ENCODE measurements at places on chromosomes 11 and 22.
A peak's percentile ranks its signal among the peaks of the same experiment; 100 is the strongest.

GRCh38 chr11:1837171-1838076 lies 1.4 kb upstream of the TNNI2 start:
- DNase-seq, result no peak

DNA sequence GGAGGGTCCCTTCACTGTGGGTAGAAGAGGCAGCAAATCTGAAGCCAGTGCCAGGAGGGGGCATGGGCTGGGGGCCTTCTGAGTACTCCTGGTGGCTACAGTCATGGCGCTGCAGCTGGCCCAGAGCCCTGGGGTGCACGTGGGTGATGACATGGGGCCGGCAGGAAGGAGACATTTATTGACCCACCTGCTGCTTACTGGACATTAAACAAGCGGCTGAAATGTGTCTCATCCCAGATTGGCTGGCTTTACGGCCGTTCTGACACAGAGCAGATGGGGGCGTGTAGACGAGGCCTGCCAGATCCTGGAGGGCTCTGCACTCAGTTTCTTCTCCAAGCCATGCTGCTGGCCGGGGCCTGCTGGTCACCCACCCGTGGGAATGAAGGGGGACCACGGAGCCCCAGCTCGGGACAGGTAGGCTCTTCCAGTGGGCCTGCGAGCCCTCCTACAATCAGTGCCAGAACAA lies 906.9 kb downstream of the BRD1 start:
- DNase-seq, result no peak

GRCh38 chr22:39109361-39109760 lies 12.3 kb downstream of the APOBEC3H start:
- no peak for DNase-seq

- no peak for DNase-seq
Measured at GRCh38 chr11:64655941-64656601, 65.1 kb downstream of the SLC22A12 start.

DNA sequence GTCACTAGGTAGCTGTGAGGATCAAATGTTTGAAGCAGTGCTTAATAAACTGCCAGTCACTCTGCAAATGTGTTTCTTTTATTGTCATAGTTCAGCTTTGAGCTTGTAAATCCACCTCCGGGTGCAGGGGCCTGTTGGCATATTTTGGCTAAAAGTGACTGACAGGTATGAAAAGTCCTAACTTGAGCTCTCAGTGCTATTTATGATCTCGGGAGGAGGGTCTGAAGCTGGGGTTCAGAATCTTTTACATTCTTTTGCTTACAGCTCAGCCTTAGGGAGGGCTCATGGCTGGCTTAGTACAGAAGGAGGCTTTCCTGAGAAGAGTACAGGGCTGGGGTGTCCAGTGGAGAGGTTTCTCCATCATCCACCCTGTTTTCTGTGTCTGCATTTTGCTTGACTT lies 1.5 kb downstream of the ASPHD2 start:
- DNase-seq, result no peak

DNA sequence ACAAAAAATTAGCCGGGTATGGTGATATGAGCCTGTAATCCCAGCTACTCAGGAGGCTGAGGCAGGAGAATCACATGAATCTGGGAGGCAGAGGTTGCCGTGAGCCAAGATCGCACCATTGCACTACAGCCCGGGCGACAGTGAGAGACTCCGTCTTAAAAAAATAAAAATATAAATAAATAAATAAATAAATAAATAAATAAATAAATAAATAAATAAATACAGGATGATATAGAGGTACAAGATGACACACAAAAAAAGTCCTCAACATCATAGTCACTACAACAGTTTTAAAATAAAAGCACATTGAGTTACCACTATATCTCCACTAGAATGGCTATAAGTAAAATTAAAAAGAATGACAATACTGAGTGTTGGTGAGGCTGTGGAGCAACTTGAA lies 97.8 kb downstream of the ALX4 start:
- no peak for DNase-seq

- DNase-seq, result no peak
Measured at GRCh38 chr22:17777005-17777716, 2.9 kb upstream of the BID start.

GRCh38 chr11:64833509-64833908 lies 10.9 kb downstream of the CDC42BPG start:
- DNase-seq, result no peak

- no peak for DNase-seq
Measured at GRCh38 chr11:15186146-15186545, 71.4 kb downstream of the INSC start.

DNA sequence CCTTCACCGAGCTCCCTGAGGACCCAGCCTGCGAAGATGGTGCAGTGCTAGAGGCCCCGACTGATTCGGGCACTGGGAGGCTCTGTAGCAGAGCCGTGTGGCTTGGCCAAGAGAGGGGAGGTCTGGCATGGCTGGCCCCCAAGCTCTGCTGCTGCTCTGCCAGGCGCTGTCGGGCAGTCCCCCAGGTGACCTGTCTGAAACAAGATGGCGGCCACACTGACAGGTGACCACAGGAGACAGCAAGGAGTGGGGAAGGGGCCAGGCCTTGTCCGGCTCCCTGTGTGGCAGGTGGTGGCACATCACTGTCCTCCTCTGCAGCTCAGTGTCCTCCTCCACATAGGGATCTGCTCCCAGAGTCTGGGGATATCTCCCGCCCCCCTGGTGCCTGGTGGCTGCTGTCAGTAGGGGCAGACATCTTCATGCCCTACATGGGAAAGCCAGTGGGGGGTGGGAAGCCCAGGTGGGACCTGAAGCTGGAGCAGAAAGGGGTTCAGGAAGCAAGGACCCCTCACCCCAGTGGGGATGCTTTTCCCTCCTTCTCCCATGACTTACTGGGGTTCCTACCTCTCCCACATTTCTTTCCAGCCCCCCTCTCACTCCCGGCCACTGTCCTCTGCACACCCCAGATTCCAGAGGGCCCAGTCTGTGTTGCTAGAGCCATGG lies 40.1 kb upstream of the WNT11 start:
- DNase-seq, result no peak

- DNase-seq, result no peak
Measured at GRCh38 chr11:130314184-130314749, 450 bp downstream of the ZBTB44 start.

- no peak for DNase-seq
Measured at GRCh38 chr22:30953206-30953605, 15.4 kb downstream of the MORC2 start.

DNA sequence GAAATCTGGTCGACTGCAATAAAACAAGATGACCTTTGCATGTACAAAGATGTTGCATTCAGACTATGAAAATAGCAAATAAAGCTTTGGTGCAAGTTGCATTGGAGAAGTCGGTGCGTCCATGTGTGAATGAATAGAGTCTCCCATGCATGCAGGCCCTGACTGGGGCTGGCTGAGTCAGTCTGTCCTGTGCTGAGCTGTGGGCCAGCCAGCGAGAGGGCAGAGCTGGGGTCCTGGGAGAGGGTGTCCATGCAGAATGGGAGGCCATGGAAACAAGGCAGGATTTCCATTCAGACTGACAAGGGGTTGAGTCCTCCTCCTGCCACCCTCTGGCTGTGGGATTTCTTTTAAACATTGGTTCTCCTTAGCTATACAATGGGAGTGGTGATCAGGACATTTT lies 2.3 kb upstream of the CRYBB3 start:
- DNase-seq, result no peak

GRCh38 chr22:22704156-22704946 lies 59.9 kb downstream of the GGTLC2 start:
- DNase-seq, result no peak

DNA sequence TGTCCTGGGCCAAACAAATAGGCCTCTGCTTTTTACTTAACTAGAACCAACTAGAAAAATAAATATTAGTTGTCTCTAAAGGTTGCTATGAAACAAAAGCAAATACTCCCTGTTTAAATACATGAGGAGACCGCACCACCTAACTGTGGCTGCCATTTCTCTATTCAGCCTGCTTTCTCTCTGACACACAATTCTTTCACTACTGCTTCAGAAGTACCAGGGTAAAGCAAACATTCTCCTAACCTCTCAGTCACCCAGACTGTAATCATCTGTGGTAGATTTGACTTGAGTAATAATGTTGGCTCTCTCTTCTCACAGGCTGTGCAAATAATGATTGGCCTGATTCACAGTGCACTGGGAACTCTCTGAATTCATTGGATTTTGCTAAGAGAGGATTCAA lies 41.0 kb upstream of the MS4A8 start:
- no peak for DNase-seq

GRCh38 chr11:35954205-35954604 lies 10.3 kb downstream of the LDLRAD3 start:
- DNase-seq, result no peak

DNA sequence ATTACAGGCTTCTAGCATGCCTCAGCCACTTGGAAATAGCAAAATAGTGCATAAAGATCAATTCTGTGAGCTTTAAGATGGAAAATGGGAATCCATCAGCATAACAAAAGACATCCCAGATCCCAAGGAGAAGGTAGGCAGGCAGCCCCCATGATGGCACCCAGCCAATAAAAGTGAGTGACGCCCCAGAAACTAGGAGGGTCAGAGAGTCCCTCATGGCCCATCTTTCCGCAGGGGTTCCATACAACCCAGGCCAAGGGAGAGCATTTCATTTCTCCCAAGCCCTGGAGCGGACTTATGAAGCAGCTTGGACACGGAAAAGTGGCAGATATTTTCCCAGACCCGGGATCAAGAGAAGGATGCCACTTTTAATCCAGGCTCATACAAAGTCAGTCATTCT lies 93.3 kb downstream of the ZC3H12C start:
- DNase-seq, result no peak

GRCh38 chr11:91792779-91793262 lies 431.8 kb upstream of the FAT3 start:
- DNase-seq, result no peak

- DNase-seq, result peak; percentile 75
Measured at GRCh38 chr11:69280994-69281393, 13.0 kb upstream of the MYEOV start.

DNA sequence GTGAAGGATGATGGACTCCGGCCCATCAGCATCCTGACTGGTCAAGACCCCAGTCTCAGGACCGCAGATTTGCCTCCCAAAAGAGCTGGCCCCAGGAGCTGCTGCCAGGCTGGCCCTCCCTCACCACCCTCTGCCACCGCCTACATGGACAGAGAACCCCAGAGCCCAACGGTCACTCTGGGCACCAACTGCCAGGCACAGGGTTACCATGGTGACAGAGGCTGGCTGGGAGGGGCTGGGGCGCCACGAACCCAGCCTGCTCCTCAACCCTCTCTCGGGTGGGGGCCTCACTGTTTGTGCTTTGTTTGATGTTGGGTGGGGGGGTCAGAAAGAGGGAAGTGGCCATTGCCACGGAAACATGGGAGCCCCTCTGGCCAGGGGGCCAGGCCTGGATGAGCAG lies 55.8 kb downstream of the ELFN2 start:
- no peak for DNase-seq

GRCh38 chr11:1927848-1928469 lies 8.5 kb downstream of the TNNT3 start:
- DNase-seq, result no peak

DNA sequence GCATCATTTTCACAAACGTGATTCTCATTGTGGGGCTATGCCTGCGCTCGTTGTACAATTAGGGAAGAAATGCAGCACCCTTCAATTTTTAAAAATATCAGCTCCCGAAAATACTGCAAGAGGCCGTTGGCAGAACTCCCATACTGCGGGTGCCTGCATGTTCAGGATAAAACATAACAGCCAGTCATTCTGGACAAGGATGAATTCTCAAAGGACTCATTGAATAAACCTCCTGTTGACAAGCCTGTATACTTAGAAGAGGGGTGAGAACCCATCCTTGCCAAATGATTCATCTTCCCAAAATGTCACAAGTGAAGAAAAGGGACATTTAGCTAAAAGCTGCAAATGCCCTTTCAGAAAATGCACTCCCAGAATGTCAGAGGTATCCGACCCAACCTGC lies 141.9 kb downstream of the CSNK2A3 start:
- no peak for DNase-seq

DNA sequence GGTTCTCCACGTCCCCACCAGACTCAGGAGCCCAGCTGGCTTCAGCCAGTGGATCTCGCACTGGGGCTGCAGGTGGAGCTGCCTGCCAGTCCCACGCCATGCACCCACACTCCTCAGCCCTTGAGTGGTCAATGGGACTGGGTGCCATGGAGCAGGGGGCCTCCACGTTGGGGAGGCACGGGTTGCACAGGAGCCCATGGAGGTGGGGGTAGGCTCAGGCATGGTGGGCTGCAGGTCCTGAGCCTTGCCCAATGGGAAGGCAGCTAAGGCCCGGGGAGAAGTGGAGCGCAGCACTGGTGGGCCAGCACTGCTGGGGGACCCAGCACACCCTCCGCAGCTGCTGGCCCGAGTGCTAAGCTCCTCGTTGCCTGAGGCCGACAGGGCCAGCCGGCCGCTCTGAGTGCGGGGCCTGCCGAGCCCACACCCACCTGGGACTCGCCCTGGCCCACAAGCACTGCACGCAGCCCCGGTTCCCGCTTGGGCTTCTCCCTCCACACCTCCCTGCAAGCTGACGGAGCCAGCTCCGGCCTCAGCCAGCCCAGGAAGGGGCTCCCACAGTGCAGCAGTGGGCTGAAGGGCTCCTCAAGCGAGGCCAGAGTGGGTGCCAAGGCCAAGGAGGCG lies 258.5 kb upstream of the PDGFD start:
- no peak for DNase-seq

DNA sequence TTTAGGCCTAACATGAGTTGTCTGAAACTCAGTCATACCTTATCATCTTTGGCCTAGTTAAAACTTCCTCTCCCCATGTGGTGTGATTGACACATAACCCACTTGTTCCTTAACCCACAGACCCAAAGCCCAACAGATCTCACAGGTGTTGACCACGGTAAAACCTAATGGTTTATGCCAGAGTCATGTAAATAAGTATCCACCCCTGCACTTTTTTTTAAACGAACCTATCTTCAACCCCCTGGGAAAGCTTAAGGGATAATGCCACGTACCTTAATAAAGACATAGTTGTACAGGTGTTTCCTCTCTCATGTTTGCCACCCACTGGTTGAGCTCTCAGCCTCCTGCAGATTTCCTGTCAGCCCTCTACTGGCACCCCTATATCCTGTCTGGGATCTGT lies 709.3 kb upstream of the CCDC179 start:
- DNase-seq, result no peak

DNA sequence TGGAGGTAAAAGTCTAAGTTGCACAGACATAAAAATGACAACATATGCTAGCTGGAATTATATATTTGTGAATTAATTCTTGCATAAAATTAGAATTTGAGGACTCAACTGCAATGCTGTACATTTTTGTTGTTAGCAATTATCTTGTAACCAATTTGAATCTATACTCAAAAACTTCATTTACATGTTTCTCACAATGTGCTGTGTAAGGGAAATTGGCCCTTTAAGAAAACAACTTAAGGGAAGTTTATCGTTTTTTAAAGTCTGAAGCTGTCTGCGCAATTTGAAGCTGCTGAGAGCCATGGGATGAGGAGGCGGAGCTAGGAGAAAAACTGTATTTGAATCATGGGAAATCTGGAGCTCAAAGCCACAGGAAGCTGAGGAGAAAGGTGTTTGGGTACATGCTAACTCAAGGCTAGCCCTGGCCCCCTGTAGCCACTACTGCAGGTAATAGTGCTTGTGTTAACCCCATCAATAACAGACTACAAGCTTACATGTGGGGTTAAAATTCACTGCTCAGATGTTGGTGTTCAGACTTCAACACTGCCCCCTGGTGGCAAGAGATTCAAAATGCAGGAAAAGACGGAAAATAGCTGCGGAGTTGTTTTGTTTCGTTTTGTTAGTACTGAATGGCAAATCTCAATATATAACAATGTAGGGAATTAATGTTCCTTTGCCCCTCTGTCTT lies 126.1 kb downstream of the BRD1 start:
- no peak for DNase-seq
